Activated CD4-positive, alpha-beta T cell treated with anti-CD3 and anti-CD28 coated beads, Interleukin-2, amount 10 ng/mL, durations not matched to agents 7 days and 5 days (primary cell): ENCODE measurements at places on chromosomes 4 and X.

DNA sequence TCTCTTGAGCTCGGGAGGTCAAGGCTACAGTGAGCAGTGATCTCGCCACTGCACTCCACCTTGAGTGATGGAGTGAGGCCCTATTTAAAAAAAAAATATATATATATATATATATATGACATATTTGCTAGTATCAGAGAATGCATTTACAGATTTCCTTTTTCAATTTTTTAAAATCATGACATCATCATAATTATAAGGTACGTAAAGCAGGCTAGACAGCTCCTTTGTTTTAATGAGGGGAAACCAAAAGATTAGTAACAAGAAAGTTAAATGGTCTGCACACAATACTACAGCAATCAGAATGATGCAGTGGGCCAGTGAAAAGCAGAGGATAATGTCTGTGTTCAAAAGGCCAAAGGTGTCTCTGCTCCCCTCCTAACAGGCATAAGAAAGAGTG, 43.0 kb downstream of the LAS1L start:
- no peak for DNase-seq

- no peak for DNase-seq
Measured at GRCh38 chr4:156584100-156584499, 387.5 kb downstream of the PDGFC start.

DNA sequence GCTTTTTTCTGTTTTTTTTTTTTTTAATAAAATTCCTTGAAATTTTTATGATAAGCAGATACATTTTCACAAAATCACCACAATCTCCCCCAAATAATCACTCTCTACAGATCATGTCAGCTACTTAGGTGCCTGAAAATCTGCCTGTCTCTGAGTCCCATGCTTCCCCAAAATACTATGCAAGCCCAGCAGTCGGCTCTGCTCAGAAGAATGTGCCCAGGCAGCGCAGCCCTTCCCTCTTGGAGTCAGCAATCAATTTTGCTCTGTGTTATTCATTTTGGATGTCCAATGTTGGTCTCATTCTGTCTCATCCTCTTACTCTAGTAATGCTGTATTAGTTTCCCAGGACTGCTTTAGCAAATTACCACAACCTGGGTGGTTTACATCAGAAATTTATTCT, 24.9 kb upstream of the C1QTNF7 start:
- no peak for DNase-seq

DNA sequence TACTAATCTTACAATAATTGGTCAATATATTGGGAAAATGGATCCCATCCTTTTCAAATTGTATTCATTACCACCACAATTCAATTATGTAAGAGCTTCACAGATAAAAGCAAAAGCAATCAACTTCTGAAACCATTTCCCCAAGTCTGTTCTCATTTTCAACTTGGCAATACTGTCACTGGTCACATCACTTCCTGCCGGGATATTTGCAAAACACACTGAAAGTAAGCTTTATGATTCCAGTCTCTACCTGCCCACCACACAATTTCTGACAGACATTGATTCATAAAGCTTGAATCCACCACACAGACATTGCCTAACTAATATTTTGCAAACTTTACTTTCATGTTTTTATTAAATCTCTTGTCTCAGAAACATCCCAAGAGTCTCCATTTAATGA, 53.6 kb downstream of the LIN54 start:
- DNase-seq, result no peak

DNA sequence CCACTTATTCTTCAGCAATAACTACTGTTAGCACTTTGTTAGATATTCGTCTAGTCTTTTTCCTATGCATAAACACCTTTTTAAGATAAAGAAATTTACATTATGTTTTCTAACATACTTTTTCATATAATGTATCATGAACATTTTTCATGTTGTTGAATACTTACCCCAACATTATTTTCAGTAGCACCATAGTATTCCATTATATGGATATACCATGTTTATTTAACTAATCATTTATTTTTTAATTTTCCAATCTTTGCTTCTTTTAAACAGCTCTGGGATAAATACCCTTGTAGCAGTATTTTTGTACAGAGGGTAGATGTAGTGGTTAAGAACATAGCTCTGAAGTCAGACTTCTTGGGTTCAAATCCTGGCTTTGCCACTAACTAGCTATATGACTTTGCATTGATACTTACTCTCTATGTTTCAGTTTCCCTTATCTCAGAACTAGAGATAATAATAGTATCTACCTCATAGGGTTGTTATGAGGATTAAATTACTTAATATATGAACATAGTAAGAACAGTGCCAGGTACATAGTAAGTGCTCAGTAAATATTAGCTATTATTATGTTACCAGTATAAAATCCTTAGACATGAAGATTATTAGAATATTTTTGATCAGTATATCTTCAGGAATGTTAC, 11.3 kb downstream of the EXOC1 start:
- DNase-seq, result no peak
